ENCODE measurements at places on chromosomes 5 and 9. TPM values are rescaled to one million over a fixed set of nuclear protein-coding genes. Genes with fewer than 3 reads are reported as not detected.

DNA sequence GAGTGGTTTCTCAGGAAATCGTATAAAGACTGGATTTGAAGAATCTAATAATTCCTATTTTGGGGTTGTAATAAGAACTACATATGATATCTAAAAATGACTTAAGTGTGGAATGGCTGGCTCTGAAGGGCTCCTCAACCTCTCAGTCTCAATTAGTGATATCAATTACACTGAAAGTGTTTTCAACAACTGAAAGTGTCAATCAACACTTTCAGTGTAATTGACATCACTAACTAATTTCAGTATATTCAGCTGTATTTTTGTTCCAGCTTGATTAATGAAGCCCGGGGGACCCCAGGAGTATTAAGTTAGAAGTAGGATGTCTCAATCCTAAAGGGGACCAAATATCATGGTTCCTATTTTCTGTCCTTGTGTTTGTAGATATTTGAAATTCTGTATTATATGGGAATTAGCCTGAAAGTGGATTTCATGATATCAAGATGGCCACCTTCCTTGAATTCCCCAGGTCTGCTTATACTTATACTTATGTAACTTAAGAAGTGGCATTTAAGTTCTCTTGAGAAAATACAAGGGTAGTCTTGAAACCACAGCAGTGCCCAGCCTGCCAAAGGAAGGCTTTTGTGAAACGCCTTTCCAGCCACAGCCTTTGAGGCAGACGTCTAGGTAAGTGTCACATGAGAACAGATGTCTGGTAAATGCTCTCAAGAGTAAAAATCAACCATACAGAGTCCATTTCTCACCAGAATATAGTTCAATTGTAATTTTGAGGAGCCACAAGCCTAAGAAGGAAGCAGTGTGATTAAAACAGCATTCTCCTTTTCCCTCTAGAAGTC, 4.6 kb downstream of the BASP1 start:
- no peak for DNase-seq

GRCh38 chr9:131545786-131546335, 538 bp downstream of the PRRT1B start:
- no peak for DNase-seq

DNA sequence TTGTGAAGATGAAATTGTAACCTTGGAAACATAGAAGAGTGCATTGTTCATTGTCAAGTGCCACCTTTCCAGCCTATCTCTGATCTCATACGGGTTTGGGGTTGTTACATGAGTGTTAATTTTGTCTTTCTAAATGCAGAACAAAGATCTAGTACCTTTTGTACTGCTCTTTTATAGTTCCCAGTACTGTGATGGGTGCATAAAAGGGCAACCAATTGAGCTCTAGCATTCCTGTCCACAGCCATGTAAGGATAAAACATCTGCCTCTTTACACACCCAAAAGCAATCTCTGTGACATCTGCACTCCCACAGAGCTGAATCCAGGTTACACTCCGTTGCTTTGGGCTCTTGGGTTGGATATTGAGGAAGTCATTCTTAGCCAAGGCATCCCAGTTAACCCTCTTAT, 255.2 kb downstream of the SGCD start:
- DNase-seq = no peak

DNA sequence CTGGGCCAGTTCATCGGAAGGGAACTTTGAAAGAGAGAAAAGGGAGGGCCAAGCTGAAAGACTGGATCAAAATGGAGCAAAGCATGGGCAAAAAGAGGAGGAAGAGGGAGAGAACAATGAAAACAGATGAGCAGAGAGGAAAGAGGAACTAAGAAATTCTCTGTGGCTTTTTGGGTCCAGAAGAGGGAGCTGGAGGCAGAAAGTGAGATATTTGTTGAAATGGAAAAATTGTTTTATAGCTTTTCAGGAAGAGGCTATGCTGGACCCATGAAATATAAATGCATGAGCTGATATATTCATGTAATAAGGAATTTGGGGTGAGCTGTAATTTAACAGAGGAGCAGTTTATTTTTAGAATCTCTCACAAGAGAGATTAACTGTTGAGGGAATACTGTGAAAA, 457.3 kb downstream of the DMAC1 start:
- no peak for DNase-seq

SLC6A18 gene
- not detected for total RNA-seq

NOL8 gene
- total RNA-seq = 25.1 TPM

DNA sequence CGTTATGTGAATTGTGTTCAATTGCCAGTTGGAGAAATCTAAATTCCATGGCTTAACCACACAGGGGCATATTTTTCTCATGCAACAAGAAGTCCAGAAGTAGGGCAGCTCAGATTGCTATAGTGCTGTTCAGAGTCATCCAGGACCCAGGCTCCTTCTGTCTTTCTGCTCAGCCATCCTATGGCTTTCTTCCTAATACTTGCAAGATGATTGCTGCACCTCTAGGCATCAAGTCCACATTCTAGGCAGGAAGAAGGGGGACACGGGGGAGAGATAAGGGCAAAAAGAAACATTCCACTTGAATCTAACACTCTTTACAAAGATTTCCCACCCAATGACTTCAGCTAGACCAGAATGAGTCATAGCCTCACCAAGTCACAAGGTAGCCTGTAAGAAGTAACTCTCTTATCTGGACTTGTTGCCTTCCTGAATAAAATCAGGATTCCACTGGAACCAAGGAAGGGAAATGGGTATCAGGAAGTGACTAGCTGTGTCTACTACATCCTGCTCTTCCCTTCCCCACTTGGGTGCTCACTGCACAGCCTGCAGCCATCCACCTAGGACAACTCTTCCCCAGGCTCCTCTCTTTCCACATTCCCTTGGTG, 5.3 kb downstream of the ERAP2 start:
- no peak for DNase-seq
